Endothelial cell (in vitro differentiated cells): ENCODE measurements at places on chromosomes 3 and 15.

DNA sequence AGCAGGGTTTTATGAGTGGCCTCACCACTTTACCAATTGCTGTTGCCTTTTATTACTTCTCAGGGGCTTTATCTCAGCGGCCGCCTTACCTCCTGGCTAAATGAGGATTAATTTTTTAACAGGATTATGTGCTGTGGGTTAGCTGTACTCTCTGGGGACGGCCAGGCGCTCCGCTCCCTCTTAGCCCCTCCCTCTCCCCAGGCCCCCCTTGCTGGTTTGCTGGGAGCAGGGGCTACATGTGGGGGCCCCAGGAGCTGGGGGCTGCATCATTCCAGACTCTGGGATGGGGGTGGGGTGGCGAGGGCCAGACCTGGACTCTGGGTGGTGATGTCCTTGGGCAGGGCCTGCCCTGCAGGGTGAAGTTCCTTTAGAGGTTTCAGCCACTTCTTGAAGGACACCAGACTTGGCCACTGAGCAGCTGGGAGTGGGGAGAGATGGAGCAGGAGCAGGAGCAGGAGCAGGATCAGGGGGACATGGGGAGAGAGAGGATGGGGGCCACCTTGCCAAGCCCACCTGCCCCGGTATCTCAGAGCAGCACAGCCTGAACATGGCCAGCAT is 196.1 kb downstream of the GOLGA6L6 start:
- no peak for DNase-seq

DNA sequence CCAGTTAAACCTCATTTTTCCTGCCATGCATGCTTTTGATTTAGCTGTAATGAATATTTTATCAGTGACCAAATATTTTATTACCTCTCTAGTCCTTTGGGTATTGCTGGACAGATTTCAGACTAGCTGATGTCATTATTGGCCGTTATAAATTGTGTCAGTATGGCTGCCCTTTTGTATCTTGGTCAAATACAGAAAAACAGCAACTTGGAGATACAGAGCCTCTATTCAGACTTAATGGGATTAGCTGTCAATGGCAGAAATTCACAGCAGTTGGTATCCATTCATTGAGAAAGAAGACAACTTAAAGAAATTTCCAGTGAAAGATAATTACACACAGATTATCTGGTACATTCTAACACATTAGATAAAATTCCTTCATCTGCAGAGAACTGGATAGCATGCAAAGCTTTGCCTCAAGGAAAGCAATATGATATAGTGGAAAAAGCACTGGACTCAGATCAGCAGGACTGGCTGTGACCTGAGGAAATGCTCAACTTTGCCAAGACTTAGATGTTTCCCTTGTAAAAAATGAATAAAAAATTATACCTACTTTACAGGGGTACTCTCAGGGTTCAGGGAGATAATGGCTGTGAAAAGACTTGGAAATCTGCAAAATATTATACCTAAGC is 20.8 kb downstream of the COL6A6 start:
- DNase-seq, result no peak

- DNase-seq, result no peak
These were observed 95.5 kb upstream of the CHRNA7 start for GRCh38 chr15:31934821-31935220.

- DNase-seq, result no peak
These were observed 384.3 kb downstream of the CACNA2D3 start for GRCh38 chr3:54506603-54507002.

DNA sequence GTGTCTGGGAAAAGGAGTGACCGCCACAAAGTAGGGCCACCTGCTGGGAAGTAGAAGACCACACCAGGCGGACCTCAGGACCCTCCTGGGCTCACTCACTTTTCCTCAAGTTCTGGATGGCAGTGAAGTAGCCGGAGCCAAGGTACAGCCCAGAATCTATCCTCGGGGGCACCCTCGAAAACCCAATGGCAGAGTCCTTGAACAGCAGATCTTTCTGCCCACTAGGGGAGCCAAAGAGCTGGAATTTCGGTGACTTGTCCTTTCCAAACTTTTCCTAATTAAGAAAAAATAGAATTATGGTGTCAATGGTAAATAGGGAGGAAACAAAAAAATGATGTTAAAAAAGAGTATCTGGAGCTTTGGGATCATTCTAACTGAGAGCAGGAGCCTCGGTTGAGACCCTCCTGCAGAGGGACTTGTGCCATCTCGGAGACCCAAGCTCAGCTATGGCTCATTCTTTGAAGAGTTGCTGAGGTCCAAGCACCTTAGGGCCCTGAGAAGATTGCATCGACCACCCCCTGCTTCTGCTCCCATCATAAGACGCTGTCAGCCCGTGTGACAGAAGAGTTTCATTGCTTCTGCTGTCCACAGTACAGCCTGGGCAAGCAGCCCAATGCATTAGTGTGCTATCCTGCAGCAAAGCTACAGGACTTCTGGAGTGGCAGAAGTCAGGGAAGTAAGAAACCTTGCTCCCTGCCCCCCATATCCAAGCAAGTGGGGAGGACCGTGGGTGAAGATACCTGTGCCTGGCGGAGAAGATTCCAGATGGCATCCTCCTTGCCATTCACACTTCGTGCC is 14.8 kb downstream of the LTF start:
- peak; percentile 38 for DNase-seq

DNA sequence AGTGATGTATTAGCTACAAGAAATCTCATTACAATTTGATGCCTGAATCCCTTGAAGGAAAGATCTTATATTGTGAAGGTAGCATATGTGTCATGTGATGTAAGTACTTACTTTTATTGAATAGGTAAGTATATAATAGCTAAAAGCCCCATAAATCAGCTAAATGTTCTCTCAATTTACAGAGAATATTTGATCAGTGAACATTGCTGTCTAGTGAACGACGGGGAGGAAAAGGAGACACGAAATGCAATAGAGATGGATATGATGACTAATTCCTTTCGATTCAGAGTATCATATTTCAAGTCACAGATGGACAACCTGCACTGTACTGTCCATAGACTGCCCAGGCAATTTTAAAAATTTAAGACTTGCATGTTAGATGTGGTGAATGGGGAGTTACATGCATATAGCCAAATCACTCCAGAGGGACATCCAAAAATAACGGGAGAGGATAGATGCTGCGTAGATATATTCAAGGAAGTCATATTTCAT is 462.1 kb upstream of the CDIN1 start:
- no peak for DNase-seq

GRCh38 chr15:84750583-84751092 is 2.2 kb downstream of the ZNF592 start:
- DNase-seq, result no peak

DNA sequence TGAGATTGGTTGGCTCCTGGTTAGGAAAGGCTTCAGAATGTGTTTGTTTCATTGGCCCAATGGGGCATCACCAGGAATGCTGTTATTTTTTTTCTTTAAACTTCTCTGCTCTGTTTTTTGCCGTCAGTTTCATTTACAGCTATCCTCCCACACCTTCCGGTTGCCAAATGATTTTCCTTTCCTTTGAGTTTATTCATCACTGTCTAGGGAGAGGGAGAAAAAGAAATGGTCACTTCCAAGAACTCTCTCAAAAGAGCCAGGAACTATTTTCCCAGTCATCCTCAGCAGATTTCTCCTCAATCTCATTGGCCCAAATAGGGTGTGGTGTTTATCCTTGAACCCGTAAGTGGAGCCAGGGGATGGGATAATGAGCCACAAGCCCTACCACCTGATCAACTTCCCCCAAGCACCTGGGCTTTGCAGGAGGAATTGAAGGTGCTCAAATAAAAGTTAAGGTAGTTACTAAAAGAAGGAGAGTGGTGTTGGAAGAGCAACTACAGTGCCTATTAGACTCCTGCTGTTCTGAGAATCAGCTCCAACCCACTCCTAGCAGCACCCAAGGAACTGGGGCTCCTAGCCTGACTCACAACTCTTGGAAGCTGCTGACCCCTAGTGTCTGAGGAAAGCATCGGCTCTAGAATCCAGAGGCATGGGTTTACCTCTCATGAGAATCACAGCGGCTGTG is 183.8 kb upstream of the IL12A start:
- peak; percentile 65 for DNase-seq

DNA sequence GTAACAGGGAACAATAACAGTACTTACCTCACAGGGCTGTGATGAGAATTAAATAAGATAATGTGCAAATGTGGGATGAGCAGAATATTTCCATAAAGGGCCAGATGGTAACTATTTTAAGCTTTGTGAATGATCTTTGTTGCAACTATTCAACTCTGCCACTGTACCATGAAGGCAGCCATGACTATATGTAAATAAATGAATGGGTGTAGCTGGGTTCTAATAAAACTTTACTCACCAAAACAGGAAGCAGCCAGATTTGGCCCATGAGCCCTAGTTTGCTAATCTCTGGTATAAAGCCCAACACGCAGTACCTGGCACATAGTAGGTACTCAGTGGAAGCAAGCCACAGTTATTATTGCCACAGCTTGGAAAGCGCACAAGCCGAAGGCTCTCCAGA is 362.7 kb upstream of the PROK2 start:
- no peak for DNase-seq

GRCh38 chr3:189999718-190000117 is 121.0 kb downstream of the P3H2 start:
- no peak for DNase-seq

- DNase-seq, result no peak
These were observed 4.4 kb upstream of the CLEC3B start for GRCh38 chr3:45021524-45022297.

GRCh38 chr15:83571820-83572707 is 81.9 kb upstream of the ADAMTSL3 start:
- no peak for DNase-seq

- DNase-seq, result no peak
These were observed 1077.1 kb downstream of the ZPLD1 start for GRCh38 chr3:103511891-103512290.

DNA sequence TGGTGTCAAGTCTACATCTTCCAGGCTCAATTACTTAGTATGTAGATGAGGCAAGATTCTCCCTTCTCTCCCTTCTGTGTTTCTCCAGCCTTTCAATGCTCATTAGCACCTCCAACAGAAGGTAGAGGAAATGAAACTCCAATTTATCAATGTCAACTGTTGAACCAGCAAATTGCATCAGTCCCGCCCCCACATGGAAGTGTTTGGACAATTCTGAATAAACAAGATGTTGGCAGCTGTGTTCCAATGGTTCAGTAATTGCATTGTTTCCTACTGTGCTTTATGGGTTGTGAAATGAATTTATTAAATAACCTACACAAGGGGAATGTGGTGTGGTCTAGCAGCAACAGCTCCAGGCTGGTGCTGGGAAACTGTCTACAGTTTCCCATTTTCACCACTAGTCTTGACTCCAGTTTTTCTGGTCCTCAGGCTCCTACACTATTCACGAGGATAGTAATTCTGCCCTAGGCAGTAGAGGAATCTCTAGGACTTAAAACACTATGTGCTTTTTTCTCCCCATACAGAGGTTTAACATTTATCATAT is 91.9 kb downstream of the MB21D2 start:
- DNase-seq, result no peak

DNA sequence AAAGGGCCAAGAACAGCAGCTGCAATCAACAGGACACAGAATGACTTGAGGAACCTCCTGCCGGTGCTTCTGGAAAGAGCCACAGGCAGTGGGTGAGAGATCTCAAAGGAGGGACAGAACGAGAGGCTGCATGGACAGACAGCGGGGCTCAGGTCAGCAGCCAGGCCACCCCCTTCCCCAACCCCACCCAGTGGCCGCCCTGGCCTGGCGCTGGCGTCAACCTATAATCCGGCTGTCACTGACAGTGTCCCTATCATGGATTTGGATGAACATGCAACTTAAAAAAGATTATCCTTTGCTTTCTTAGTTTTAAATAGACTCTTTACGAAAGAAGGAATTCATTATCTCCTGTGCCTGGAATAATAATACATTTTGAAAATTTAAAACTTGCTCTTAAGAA is 54.1 kb downstream of the TRPM1 start:
- DNase-seq, result no peak

GRCh38 chr3:60756241-60757030 is 494.8 kb downstream of the FHIT start:
- DNase-seq, result no peak

GRCh38 chr3:28328188-28329151 is 20.1 kb upstream of the ZCWPW2 start:
- no peak for DNase-seq

GRCh38 chr3:121794264-121794983 is 40.4 kb downstream of the IQCB1 start:
- no peak for DNase-seq

DNA sequence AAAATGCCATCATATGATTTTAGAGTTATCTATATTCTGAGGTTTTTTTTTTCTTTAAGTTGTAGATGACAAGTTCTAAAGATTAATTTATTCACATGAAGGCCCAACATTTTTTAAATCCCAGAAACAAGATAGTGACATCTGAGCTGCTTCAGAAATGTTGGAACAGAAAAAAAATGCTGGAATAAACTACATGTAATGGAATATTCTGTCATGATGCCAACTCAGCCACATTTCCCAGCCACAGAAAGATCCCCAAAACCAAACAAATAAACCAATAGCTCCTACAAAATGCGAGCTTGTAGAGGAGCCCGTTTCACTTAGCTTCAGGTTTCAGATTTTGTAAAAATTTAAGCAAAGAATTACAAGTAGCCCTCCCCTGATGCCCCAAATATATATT is 111.0 kb upstream of the MYO5C start:
- no peak for DNase-seq

GRCh38 chr3:27160146-27160545 is 209.0 kb downstream of the NEK10 start:
- no peak for DNase-seq

- DNase-seq, result no peak
These were observed 31.6 kb downstream of the SLC24A1 start for GRCh38 chr15:65653341-65653740.

DNA sequence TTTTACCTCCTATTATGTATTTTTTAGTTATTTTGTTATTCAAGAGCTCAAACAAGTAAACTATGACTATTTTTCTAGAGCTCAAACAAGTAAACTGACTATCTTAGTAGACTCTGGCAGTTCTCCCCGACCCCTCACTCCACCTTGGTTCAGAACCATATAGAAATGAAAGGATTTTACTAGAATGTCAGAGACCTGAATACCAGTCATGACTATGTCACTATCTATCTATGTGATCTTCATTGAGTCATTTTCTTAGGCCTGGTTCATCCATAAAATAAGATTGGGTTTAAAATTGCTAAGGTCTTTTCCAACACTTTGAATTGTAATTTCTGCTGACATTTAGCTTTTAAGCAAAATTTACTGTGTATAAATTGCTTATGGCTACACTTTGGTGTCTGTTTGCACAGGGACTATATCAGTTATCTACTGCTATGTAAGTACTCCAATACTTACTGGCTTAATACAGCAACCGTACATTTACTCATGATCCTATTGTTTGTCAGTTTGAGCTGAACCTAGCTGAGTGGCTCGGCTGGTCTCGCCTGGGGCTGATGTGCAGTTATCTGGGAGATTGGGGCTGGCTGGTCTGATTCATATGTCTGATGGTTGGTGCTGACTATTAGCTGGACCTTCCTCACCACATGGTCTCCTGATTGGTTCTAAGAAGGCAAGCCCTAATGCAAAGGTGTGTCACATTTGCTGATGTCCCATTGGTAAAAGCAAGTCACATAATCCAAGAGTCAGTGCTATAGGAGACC is 37.0 kb downstream of the RASA2 start:
- DNase-seq, result no peak

- no peak for DNase-seq
These were observed 9.5 kb downstream of the C3orf20 start for GRCh38 chr3:14684447-14684846.
